ENCODE measurements at places on chromosomes 12 and 14.

- DNase-seq: no peak
These were observed 78.8 kb downstream of the SEC23A start for GRCh38 chr14:39023939-39024871.

GRCh38 chr12:2322554-2323120 is 269.9 kb downstream of the CACNA1C start:
- DNase-seq: no peak

DNA sequence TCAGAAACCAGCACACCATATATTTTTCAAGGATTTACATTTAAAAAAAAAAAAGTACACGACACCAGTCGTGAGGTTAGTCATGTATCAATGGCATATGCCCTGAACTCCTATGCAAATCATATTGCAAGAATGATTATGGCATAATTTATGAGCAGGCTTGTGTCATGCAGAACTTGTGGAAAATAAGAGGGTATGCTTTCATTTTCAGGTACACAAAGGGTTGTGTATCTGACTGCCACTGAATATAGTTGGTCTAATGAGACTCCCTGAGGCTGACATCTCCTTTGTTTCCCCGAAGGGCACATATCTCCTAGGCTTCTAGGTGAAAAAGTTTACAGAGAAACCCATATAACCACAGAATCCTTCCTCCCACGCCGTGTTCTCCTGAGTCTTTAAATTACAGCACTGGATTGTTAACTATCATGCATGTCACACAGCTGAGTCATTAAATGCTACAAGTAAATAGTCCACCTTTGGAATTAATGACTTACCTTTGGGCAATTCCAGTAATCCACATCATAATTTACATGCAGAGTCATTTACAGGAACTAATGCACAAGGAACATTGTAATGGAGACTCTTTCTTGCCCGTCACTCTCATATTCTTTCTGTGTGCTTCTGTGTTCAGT is 356.7 kb upstream of the DIO2 start:
- no peak for DNase-seq

DNA sequence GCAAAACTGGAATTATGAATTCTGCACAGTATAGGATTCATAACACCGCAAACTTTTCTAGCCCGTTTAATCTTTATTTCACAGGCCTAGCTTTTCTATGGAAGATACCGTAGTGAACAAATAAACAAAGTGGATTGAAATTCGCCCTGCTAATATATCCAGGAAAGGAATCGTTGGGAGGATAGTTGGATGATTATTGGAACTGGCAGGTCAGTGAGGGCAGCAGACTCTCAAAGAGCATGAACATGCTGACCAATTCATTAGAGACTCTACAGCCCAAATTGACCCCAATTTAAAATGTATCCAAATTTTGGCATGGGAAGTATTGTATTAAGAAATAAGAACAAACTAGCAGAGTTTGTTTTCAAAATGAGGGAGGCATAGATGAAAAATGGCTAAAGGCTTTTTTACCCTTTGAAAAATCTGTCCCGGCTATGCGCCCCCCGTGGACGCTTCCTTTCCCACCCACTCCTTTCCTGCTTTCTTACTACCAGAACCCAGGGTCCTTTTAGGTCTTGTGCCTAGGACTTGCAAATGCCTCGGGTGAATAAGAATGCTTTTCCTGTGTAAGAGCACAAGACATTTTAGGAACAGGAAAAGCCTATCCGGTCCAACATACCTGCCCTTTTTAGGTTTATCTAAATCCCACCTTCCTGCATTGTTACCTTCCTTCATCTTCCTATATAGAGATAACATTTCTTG is 84.6 kb upstream of the PTPRB start:
- no peak for DNase-seq
